ENCODE measurements at places on chromosomes 3 and 15.
A peak's percentile ranks its signal among the peaks of the same experiment; 100 is the strongest.

DNA sequence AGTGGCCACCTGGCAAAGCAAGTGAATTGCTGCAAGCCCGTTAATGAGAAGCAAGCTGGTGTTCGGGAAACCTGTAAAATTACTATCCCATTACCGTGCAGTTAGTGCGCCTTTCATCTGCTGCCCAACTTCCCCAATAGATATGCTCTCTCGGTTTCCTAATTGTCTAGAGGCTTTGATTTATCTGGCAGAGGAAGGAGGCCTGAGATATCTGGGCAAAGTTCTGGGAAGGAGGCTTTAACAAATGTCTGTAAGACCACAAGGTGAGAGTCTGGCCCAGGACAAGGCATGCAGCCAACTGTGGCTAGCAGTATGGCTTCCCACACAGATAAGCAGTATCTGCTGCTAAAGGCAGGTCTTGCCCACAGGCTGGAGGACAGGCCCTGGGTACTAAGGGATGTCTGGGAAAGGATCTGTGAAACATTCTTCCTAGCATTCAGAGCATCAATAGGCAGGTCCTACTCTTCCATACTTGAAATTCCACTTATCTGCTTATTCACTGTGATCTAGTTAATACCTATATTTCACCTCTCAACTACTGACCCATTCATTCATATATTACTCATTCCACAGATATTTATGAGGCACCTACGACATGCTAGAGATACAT, 130.0 kb upstream of the SLC2A2 start:
- no peak for DNase-seq

DNA sequence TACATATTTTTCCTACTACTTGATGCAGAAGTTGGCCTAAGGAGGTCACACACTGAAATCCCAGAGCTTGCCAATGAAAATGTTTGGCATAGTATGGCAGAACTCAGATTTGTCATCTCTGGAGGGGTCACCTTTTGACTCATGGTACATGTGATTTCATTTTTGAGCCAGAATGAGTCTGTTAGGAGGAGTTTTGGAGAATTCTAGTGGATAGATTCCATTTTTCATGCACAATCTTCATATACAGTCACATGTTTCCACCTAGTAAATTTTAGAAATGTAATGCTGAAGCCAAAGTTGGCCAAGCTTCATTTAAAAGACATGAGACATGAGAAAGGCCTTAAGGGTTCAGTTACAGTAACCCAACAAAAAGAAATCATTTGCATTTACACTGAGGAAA, 97.8 kb upstream of the IGSF10 start:
- no peak for DNase-seq

GRCh38 chr3:72591522-72592421, 256.5 kb downstream of the SHQ1 start:
- DNase-seq = no peak

- DNase-seq = no peak
Observed at GRCh38 chr15:77607111-77607893, 25.4 kb downstream of the LINGO1 start.

DNA sequence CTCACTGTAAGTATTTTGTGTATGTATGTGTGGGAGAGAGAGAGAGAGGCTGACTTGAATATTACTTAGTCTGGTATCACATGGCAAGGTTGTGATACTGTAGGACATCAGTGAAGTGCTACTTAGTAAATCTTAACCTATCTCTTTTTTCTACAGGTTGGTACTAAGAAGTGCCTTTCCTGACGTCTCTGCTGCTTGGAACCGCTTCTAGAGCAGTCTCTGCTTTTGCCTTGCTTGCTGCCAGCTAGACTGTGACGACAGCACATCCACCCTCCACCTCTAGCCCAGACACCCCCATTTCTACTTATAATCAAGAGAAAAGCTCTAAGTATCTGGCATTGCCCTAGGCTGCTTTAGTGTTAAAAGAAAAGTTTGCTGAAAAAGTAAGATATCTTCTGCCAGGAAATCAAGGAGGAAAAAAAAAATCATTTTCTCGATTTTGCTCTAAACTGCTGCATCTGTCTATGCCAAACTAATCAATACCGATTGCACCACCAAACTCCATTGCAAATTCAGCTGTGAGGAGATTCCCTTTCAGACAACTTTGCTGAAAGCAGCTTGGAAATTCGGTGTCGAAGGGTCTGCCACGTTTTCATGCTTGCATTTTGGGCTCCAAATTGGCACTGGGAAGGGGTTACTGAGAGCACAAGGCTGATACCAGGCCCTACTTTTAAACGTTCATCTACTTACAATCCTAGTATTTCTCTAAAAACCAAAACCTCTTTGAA, 30.7 kb downstream of the MBNL1 start:
- DNase-seq = no peak

GRCh38 chr3:50365080-50365841, 5.9 kb upstream of the TMEM115 start:
- DNase-seq = peak; percentile 38

- peak; percentile 10 for DNase-seq
Observed at GRCh38 chr3:104102386-104102785, 1264.3 kb upstream of the ALCAM start.

GRCh38 chr3:25262322-25262721, 165.7 kb upstream of the RARB start:
- DNase-seq = no peak

DNA sequence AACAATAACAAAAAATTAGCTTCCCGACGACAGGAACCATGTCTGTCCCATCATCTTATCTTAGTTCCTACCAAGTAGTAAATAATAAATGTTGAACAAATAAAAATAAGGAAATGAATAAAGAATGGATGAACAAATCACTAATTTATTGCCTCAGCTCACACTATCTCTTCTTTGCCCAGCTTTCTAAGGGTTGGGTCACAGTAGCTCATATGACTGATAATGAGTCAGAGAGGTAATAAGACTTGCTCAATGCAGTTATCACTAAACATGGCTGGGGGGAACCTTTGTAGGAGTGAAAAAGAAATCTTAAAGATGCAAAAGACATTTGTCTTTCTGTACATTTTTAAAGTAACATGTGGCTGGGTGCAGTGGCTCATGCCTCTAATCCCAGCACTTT, 182.2 kb downstream of the WDR76 start:
- DNase-seq = no peak

DNA sequence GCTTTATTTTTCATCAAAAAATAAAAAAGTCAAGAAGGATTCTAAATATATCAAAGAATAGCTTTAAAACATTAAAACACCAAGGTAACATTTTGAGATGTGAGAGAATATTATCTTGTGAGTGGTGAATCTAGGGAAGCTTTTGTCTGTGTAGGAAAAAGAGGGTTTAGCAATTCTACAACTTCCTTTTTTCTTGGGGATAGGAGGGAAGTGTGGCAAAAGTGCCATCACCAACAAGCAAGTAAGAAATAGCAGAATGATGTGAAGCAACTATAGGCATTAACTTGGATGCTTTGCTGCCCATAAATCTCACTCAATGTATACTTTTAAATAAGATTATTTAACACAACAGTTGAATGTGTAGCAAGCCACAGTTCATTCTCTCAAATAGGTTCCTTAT, 57.8 kb upstream of the SUCLG2 start:
- no peak for DNase-seq

GRCh38 chr3:187958432-187959003, 195.4 kb upstream of the LPP start:
- no peak for DNase-seq

GRCh38 chr3:114874522-114874971, 272.5 kb downstream of the ZBTB20 start:
- DNase-seq = no peak

DNA sequence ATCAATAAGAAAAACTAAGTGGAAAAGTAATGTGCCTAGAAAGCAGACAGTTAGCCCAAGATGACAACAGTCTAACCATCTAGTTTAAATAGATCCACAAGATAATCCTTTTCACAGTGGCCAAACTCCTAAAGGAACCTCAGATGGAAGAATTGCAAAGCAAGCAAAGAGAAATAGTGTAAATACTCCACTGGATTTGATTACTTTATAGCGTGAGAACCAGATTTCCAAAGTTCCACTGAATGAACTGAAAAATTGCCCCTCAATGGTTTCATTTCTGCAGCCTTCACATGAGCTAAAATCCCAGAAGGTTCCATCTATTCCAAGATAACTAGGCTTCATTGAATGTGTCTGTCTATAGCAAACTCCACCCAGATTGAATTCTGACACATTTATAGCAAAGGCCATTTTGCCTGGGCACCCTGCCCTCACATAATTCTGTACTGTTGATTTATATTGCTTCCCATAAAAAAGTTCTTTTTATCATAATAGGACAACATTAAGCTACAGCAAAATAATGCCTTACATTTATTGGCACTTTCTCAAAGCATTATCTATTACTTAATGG, 129.7 kb upstream of the THBS1 start:
- no peak for DNase-seq

GRCh38 chr15:29132735-29133181, 136.9 kb downstream of the NSMCE3 start:
- DNase-seq = no peak

- no peak for DNase-seq
Observed at GRCh38 chr15:92425578-92426225, 32.0 kb downstream of the ST8SIA2 start.

DNA sequence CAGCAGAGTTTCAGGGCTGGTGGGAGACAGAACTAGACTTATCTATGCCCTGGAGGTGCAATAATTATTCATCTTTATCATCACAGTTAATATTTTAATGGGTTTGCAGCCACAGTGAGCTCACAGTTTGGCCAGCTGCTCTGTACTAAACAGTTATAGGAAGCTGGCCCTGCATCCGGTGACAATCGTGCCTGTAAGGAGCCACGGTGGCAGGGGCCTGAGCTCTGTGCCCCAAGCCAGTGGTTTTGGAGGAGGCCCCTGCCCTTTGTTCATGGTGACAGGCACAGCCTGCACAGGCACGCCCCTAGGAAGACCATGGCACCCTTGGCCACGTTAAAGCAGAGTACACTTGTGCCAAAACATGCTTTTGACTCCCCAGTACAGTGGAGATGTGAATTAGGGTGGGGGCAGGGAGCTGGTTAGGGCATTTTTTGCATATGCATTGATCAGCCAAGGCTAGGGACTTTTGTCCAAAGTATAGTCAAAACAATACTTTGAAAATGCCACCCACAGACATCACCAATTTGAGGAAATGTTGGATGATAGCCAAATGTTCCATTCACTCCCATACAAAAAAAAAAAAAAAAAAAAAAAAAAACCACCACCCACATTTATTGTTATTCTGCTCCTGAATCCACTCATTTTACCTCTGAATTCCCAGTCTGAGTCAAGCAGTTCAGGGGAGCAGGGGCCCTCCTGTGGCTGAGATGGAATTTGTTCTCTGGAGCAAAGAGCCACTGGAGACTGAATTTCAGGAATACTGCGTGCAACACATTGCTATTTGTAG, 3.4 kb upstream of the RFTN1 start:
- peak; percentile 6 for DNase-seq

DNA sequence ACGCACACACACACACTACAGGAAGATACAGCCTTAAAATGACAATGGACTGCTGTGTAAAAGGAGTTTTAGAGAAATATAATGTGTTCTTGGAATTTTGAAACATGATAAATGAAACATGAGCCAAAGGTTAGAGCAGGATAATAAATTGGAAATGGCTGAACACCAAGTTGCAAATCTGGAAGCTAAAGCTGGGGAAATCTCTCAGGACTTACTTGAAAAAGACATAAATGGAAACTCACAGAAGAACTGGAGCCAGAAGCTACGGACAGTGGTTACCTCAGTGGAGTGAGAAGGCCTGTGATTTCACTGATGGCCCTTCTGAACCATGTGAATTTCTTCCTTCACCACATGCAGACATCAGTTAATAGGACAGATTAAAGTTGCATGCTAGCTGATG, 37.3 kb upstream of the ATP10A start:
- no peak for DNase-seq

Measured in DMS153 (cell line).